ENCODE measurements at places on chromosomes 12 and 14.

- DNase-seq, result no peak
These were observed 2.4 kb upstream of the CCDC85C start for GRCh38 chr14:99606359-99606758.

GRCh38 chr14:77861201-77861600, 61.3 kb downstream of the ADCK1 start:
- no peak for DNase-seq

- DNase-seq, result no peak
These were observed 578 bp downstream of the PPP1R13B start for GRCh38 chr14:103846543-103847450.

DNA sequence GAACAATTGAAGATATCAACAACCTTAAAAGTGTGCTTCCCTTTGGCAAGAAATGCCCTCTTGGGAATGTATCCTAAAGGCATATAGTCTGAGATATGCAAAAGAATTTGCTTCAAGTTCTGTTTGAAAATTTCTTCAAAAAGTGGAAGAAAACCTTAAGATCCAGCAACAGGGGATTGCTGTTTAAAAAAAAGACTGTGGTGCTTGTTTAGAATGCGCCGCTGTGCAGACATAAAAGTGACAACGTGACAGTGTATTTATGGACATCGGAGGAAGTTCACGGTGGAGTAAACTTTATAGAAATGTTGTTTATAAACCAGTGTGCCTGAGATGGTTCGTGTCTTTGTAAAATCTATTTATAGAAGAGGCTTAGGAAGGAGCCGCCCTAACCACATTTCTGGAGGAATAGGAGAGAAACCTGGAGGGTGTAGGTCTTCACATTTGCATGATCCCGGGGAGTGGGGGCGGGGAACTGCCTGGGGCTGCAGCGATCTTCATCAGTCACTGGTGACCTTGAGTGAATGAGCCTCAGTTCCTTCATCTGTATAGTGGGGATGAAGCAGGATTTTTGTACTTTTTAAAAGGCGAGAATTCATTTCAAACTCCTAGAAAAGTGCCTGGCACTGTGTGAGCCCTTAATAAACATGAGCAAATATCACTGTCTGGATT, 27.5 kb downstream of the ADGRD1 start:
- DNase-seq, result no peak

GRCh38 chr12:103583008-103583407, 4.1 kb upstream of the STAB2 start:
- DNase-seq, result no peak

- no peak for DNase-seq
These were observed 127.4 kb downstream of the KTN1 start for GRCh38 chr14:55707365-55707804.

- no peak for DNase-seq
These were observed 68.9 kb upstream of the SAV1 start for GRCh38 chr14:50736932-50737419.

DNA sequence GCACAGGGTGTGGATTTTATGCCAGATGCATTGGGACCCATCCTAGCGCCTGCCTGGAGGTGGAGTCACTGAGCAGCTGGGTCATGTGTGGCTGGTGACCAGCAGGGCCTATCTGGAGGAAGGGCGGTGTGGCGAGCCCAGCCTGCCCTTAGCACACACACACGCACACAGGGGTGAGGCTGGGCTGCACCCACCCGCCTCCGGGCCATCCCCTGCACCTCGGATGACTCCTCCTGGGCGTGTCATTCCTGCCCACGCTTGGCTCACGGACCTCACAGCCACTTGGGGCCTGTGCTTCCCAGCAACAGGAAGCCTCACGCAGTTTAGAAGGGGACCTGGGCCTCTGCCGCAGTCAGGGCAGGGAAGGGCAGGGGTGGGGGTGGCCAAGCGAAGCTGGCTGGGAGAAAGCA, 36.2 kb upstream of the FZD10 start:
- DNase-seq, result no peak

DNA sequence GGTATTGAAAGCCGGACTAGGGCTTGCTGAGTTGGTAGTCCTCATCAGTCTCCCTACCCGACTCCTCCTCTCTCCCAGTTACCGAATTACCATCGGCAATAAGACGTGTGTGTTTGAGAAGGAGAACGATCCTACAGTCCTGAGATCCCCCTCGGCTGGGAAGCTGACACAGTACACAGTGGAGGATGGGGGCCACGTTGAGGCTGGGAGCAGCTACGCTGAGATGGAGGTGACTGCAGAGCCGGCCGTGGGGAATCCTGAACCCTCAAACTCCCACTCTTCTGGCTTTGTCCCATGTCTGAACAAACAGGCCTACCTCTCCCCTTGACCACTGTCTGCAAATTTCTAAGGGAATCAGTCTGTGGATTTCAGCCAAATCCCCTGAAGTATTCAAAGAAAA, 82.9 kb downstream of the ACACB start:
- no peak for DNase-seq

- DNase-seq, result no peak
These were observed 174.2 kb downstream of the PPM1H start for GRCh38 chr12:62760779-62761178.

GRCh38 chr12:85821206-85821605, 15.0 kb downstream of the RASSF9 start:
- no peak for DNase-seq

DNA sequence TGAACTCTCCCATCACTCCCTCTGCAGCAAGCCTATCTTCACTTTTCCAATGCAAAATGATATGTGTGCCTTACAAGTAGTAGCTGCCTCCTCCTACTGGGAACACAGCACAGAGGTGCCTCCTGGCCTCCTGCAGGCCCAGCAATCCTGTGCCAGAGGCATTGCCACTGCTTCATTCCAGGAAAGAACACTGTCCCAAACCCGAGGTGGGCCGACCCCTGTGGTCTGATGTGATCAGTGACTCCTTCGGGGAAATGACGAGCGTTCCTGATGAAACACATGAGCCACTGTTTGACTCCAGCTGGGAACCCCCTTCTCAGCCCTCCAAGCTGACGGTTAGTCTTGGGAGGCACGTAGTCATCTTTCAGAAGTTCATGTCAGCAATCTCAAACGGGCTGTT, 19.5 kb downstream of the PSMC1 start:
- no peak for DNase-seq

GRCh38 chr12:21801522-21802288, 27.2 kb upstream of the KCNJ8 start:
- no peak for DNase-seq

GRCh38 chr12:131867471-131867870, 27.0 kb upstream of the ULK1 start:
- DNase-seq, result no peak
